AG04449 (cell line): ENCODE measurements at places on chromosomes 2 and 18.

- DNase-seq, result no peak
These were observed 35.7 kb upstream of the KYNU start for GRCh38 chr2:142841788-142842187.

DNA sequence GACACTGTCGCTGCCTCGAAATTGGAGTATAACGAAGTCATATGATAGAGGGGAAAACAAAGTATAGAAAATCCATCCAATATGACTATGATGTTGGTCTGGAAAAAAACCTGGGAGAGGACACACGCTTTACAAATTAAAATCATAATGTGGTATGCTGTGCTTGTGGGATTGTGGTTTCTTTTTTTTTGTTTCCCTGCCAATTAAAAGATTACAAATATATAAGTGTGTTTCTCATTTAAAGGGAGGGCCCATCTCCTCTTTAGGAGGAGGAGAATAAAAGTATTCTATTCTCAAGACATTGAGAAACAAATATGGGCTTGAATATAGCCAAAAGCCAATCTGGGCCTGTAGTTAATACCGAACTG is 86.6 kb downstream of the EPHA4 start:
- DNase-seq, result no peak

- no peak for DNase-seq
These were observed 66.7 kb upstream of the TFCP2L1 start for GRCh38 chr2:121351521-121352318.

DNA sequence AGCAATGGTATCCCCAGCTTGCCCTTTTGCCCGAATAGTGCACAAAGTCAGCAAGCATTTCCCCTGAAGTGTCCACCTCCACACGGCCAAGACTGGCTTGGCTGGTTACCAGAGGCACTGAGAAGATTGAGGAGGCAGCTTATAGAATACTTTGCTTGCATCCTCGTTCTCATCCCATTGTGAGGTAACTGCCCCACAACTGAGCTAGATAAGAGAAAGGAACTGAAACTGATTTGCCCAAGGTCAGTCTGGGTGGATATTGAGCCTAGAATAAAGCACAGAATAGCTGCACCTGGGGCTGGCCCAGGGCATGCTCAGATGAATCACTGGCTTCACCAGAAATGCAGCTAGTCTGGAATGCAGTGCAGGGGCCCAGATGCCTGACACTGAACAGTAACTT is 32.7 kb upstream of the MAP4K3 start:
- DNase-seq, result no peak

DNA sequence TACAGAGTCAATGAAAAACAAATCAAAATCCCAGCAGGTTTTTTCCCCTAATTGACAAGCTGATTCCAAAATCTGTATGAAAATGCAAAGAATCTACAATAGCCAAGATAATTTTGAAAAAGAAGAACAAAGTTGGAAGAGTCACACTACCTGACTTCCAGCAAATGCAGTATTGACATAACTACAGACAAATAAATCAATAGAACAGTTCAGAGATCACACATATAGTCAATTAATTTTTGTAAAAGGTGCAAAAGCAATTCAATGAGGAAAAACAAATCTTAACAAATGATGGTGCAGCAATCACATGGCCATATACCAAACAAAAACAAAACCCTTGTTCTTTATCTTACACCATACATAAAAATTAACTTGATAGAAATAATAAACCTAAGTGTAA is 74.6 kb upstream of the ST8SIA5 start:
- DNase-seq, result no peak

DNA sequence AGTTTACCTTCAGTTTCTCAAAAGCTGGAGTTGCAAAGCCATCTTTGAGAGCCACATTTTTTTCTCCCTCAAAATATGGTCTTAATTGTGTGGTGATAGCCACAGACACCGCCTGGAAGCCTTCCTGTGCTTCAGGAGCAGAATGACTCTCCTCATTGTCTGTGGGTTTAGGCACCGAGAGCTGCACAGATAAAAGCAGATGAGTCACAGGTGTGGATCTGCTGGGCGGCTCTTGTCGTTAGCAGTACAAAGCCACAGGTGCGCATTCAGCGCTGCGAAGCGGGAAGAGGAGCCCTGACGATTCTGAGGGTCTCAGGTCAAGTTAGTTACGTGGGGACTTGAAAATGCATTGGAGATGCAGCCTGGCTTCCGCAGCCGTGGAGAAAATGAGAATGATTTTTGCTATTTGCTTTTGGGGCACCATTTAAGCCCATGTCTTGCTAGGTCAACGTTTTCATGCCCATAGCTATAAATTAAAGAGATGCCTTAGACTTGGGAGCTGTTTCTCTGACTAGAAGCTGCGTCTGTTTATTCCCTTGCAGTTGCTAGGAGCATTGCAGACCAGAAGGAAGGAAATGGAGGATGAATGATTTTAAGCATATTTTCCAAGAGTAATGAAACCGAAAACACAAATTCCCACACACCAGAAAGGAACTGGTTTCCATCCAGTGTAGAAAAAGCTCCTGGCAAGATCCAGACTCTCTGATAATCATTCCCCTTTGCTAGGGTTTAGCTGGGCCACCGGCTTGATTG is 51.5 kb downstream of the KLHL29 start:
- DNase-seq, result no peak

GRCh38 chr2:196316050-196316430 is 144.7 kb upstream of the STK17B start:
- DNase-seq, result no peak

GRCh38 chr2:78237704-78238103 is 715.5 kb upstream of the LRRTM4 start:
- no peak for DNase-seq

DNA sequence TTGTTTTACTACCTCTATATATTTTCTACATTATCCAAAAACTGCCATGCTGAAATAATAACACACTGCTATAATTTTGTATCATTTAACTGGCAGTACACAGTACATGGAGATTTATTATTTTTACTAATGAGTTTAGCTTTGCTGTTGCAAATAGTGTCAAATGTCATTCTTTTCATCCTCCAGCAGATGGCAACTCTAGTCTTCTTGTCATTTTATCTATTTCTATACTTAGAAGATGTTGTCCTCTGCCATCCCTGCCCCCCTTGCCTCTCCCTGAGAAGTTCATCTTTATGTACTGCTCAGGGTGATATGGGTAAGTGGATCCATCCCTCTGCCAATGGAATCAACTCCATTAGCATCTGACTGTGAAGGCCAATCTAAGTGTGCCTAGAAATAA is 21.7 kb upstream of the LRRTM1 start:
- DNase-seq, result no peak

- DNase-seq, result no peak
These were observed 63.7 kb downstream of the VIL1 start for GRCh38 chr2:218482651-218483050.

DNA sequence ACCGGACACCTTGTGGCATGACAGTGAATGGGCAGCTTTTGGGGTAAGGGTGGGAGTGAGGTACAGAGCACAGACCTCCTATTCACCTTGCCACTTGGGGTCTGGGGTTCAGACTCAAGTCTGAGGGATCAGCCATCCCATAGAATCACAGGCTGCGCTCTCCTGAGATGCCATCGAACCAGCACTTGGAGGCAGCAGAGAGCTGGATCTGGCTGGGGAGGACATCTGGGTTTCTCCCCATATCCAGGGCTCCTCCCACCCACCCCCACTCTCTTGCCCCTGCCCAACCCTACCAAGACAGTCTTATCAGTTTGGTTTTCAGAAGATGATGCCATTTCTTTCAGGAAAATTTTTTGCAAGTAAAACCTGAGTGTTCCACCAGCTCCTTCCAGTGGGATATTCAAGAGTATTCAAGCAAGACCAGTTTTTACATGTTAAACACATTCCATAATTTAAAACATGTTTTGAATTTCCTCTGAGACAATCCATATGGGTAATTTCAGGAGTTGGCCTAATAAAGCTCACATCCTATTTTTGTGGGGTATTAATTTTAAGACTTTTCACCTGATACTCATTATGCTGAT is 29.2 kb upstream of the TEX44 start:
- DNase-seq, result no peak

GRCh38 chr2:230439590-230439989 is 23.6 kb downstream of the SP100 start:
- no peak for DNase-seq

- DNase-seq, result no peak
These were observed 61.5 kb upstream of the TMEM177 start for GRCh38 chr2:119617455-119617854.

GRCh38 chr18:47081578-47081977 is 46.2 kb upstream of the ELOA2 start:
- DNase-seq, result no peak

- DNase-seq, result no peak
These were observed 2.1 kb downstream of the C2orf81 start for GRCh38 chr2:74419345-74419744.

GRCh38 chr2:221350616-221351015 is 221.5 kb downstream of the EPHA4 start:
- no peak for DNase-seq

DNA sequence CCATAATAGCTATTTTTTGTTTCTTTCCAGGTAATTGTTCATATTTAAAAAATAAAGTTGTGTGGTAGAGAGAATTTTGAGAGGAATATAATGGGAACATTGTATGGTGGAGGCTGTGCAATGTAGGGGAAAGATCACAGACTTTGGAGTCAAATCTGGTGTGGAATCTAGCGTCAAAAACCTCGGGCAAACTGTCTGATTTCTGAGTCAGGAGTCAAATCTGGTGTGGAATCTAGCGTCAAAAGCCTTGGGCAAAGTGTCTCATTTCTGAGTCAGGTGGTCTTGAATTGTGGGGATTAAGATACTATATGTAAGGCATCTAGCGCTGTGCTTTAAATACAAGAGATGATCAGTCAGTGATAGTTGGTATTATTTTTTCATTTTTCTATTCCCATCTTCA is 5.1 kb downstream of the PTPN4 start:
- DNase-seq, result no peak

DNA sequence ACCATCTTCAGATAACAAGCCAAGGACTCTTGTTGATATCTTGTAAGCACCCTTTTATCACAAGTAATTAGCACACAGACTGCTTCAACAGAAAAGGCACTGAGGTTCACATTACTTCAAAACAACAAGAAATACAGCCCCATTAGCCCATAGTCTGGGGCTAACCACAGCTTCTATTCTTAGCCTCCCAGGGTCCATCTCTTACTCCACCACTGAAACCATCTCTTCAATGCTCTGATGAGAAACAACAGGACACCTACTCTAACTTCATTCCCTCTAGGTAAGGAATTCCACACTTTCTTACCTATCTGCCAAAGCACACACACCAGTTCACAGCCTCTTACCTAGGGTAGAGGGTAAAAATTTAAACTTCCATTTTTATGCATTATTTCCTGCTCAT is 26.4 kb upstream of the CYTIP start:
- DNase-seq, result no peak

- DNase-seq, result no peak
These were observed 963 bp upstream of the MRPL44 start for GRCh38 chr2:223956300-223956699.

DNA sequence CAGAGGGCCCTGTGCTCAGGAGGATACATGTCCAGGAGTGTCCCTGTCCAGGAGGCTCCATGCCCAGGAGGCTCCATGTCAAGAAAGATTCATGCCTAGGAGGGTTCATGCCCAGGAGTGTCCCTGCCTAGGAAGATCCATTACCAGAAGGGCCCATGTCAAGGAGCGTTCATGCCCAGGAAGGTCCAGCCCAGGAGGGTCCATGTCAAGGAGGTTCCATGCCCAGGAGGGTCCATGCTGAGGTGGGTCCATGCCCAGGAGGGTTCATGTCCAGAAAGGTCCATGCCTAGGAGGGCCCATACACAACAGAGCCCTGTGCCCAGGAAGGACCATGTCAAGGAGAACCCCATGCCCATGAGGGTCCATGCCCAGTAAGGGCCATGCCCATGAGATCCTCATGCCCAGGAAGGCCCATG is 7.0 kb downstream of the GPR35 start:
- no peak for DNase-seq
